ENCODE measurements at places on chromosomes 5 and 9. TPM values are rescaled to one million over a fixed set of nuclear protein-coding genes. Genes with fewer than 3 reads are reported as not detected.

GRCh38 chr5:83987513-83988292 is 267.0 kb upstream of the HAPLN1 start:
- no peak overlapping the region for H3K4me3 ChIP-seq
- no peaks in the 10 kb centered on the region for H3K27me3 ChIP-seq
- no peak for DNase-seq
- peaks cover 8% of the 10 kb centered on the region for H3K4me1 ChIP-seq
- no peak overlapping the region for H3K27ac ChIP-seq

DNA sequence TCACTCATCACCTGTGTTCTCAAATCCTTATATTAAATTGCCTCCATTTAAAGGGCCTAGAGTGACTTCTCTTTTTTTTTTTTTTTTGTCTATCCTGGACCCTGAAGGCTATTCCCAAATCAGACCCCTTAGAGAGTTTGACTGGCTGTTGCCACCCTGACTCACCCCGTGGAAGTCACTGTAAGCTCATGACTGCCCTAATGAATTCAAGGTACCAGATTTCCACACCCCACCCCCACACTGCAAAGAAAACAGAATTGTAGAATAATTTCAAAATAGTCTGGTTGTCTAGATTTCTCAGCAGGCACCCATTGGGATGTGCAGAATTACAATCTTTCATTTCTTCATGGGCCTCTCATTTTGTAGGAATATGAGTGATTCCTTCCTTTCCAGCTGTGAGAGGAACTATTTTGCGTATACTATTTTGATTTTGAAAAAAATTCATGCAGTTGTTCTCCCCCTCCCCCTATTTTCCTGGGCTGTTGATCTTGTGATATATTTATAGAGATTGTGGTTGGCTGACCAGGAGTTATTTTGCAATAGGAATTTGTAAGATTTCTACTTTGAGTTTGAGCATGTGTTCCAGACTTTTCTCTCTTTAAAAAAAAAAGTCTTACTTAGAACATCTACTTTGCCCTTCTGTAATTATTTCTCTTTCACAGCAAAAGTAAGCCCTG is 79.1 kb downstream of the ZNF618 start:
- no peaks in the 10 kb centered on the region for H3K36me3 ChIP-seq
- H3K4me1 ChIP-seq, result peaks cover 20% of the 10 kb centered on the region
- DNase-seq, result no peak
- peaks cover 5% of the 10 kb centered on the region for H3K27me3 ChIP-seq
- H3K27ac ChIP-seq, result no peak overlapping the region

GRCh38 chr5:68215898-68216244 is 315 bp downstream of the PIK3R1 start:
- peaks cover 6% of the 10 kb centered on the region for H3K27me3 ChIP-seq
- no peak for DNase-seq
- H3K4me1 ChIP-seq, result peaks cover 8% of the 10 kb centered on the region
- peaks cover 9% of the 10 kb centered on the region for H3K36me3 ChIP-seq
- H3K27ac ChIP-seq, result no peak overlapping the region
- peak overlapping the region; percentile 65 for H3K4me3 ChIP-seq

The HACD4 gene
- total RNA-seq, result 0.10 TPM

GRCh38 chr9:107667231-107668070 is 177.9 kb upstream of the KLF4 start:
- no peak overlapping the region for H3K4me3 ChIP-seq
- H3K27me3 ChIP-seq, result peaks cover 5% of the 10 kb centered on the region
- H3K4me1 ChIP-seq, result peaks cover 3% of the 10 kb centered on the region

The PDLIM4 gene
- total RNA-seq, result 81.6 TPM

The CDH9 gene
- total RNA-seq, result 3.6 TPM

The FOXD4 gene
- 0.76 TPM for total RNA-seq

The FOXD4L4 gene
- total RNA-seq, result 0.20 TPM

DNA sequence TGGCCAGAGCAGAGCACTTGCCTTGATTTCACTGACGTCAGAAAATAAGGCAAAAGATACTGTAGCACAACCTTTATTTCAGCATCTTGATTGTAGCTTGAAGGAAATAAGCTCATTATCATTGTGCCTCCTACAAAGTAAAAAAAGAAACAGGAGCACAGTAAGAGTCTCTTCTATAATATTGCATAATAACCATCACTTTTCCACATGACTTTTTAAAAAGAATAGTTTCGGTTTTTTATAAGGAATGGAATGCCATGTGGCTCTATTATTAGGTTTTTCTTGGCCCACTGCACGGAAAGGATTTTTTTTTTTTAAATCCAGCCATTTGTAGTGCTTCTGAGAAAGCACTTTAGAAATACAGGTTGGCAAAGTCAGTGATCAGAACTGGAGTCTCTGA is 655.3 kb downstream of the LRRC70 start:
- no peak overlapping the region for H3K27ac ChIP-seq
- no peak for DNase-seq
- H3K4me1 ChIP-seq, result no peaks in the 10 kb centered on the region
- H3K36me3 ChIP-seq, result no peaks in the 10 kb centered on the region
- no peaks in the 10 kb centered on the region for H3K27me3 ChIP-seq
- H3K4me3 ChIP-seq, result no peak overlapping the region

GRCh38 chr5:10275460-10275859 is 25.4 kb downstream of the CCT5 start:
- H3K4me3 ChIP-seq, result peak overlapping the region; percentile 5
- peaks cover 26% of the 10 kb centered on the region for H3K4me1 ChIP-seq
- peak overlapping the region; percentile 26 for H3K27ac ChIP-seq
- no peaks in the 10 kb centered on the region for H3K36me3 ChIP-seq
- DNase-seq, result no peak

DNA sequence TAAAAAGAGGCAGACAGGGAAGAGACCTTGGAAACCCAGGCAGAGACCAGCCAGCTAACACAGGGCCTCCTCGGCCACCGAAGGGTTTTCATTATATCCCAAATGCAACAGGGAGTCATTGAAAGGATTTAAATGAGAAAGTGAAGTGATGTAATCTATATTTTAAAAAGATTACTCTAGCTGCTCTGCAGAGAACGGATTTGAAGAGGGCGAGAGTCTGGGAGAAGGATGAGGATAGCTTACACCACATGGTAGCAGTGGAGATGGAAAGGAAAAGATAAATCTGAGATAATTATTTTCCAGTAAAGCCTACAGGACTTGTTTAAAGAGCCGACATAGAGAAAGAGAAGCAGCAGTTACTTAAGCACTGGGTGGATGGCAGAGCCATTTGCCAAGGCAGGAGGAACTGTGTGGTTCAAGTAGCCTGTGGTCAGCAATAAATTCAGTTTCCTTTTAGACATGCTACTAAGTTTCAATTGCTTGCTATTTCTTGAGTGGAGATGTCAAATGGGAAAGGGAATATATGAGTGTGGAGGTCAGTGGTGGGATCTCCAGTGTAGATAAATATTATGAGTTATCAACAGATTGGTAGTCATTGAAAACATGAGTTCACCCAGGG is 9.3 kb downstream of the FBN2 start:
- DNase-seq, result no peak
- no peak overlapping the region for H3K27ac ChIP-seq
- no peaks in the 10 kb centered on the region for H3K4me1 ChIP-seq
- no peak overlapping the region for H3K4me3 ChIP-seq

DNA sequence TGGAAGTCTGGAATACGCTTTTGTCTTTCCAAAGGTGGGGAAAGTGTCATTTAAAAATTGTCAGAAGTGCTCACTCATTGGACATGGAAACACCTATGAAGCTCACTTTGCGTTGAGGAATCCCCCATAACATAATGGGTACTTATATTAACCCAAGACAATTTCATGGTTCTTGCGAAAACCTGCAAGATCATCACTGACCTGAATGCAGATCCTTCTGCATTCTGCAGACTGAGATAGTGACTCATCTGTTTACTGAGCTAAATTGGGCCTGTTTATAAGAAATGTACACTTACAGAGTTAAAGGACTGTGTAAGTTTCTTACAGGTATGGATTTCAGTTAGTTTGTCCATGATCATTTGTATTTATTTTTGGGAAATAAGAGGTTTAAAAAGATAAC is 153.0 kb downstream of the HMHB1 start:
- no peaks in the 10 kb centered on the region for H3K36me3 ChIP-seq
- H3K4me3 ChIP-seq, result no peak overlapping the region
- H3K27ac ChIP-seq, result no peak overlapping the region
- H3K4me1 ChIP-seq, result no peaks in the 10 kb centered on the region

DNA sequence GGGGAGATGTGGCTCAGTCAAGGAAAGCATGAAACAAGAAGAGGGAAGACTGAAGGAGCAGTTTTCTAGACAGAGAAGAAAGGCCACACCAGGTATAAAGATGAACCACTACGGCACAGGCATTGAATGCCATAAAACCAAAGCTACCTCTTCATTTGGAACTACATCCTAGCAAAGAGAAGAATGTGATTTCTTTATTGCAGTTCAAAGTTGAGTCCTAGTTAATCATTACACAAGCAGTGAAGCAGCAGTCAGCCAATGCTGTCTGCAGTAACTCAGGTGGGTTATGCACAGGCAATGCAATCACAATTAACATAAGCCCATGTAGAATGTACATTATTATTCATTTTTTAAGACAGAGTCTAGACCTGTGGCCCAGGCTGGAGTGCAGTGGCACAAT is 21.7 kb upstream of the PCAT7 start:
- H3K4me1 ChIP-seq, result no peaks in the 10 kb centered on the region
- no peak for DNase-seq
- no peaks in the 10 kb centered on the region for H3K27me3 ChIP-seq
- H3K36me3 ChIP-seq, result no peaks in the 10 kb centered on the region
- no peak overlapping the region for H3K27ac ChIP-seq

The CDHR2 gene
- 0.29 TPM for total RNA-seq

DNA sequence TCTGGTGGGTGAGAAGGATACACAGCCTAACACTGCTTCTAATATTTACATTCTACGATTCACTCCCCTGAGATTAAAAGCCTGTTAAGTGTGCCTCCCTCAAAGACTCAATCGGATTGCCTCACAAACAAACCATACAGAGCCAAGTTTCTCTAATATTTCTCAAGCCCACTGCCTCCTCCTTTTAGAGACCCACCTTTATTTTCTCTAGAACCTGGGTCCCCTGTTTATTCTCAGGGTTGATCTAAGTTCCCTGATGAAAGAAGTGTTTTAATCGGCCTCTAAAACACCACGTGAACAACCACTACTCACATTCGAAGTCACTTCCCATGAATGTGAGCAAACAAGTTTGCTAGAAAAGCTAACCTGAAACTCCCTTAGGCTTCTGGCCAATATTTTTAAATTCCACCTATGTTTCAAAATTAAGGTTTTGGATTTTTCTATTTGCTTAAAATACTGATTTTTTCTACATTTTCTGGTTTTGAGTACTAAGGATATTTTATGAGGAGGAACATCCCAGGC is 76.5 kb downstream of the GLIS3 start:
- H3K36me3 ChIP-seq, result no peaks in the 10 kb centered on the region
- no peaks in the 10 kb centered on the region for H3K27me3 ChIP-seq
- no peak overlapping the region for H3K27ac ChIP-seq
- no peak for DNase-seq
- peaks cover 2% of the 10 kb centered on the region for H3K4me1 ChIP-seq

GRCh38 chr9:121073038-121073437 is 1.7 kb upstream of the CNTRL start:
- no peak overlapping the region for H3K27ac ChIP-seq
- peaks cover 8% of the 10 kb centered on the region for H3K36me3 ChIP-seq
- DNase-seq, result no peak
- H3K27me3 ChIP-seq, result peaks cover 17% of the 10 kb centered on the region

The LRRC14B gene
- not detected for total RNA-seq

DNA sequence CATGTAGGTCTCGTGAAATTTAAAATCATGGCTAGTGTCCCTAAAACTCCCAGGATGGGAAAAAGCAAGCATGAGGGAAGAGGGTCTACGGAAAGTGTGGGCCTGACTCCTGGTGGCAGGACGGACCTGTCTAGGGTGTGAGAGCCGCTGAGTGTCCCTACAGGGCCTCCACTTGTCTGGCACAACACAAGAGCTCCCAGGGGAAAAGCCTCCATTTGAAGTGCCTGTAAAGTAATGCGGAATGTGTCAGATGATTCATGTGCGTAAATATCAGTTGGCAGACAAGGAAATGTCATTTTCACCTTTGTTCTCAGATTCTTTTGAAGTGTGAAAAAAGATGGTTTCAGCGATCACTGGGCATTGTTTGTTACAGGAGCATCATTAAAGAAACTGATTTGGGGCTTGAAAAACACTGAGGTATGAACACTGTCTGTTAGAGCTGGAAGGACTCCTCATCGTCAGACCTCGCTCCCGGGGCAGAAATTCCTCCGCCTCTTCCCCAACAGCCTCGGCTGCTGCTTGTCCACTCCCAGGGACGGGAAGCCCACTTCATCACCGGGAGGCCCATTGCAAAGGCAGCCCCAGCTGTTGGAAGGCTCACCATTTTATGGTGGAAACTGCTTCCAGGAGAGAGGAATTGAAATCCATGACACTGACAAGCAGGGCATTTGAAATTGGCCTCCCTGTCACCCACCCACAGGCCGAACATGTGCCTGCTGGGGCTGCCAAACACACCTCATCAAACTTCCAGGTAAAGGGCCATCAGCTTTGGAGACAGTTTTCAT is 240.8 kb downstream of the FSTL4 start:
- no peak overlapping the region for H3K4me3 ChIP-seq
- H3K27ac ChIP-seq, result no peak overlapping the region
- H3K27me3 ChIP-seq, result peaks cover 2% of the 10 kb centered on the region

The SPINK13 gene
- total RNA-seq, result not detected

DNA sequence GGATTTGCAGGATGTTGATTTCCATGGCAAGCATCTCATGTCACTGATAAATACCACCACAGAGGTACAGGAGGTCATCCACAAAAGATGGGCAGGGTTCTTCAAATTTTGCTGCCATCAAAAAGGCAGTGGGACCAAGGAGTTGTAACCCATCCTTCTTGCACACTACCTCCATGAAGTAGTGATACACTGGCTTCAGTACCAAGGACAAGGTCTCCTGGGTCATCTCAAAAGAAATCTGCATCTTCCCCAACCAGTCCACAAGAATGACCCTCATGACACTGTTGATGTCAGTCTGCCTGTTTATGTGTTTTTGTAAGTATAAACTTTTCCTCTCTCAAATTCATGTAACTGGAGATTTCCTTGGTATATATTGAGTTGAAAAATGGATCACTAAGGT is 298.2 kb downstream of the CDH9 start:
- H3K27me3 ChIP-seq, result no peaks in the 10 kb centered on the region
- no peaks in the 10 kb centered on the region for H3K4me1 ChIP-seq
- DNase-seq, result no peak
- H3K36me3 ChIP-seq, result no peaks in the 10 kb centered on the region
- no peak overlapping the region for H3K27ac ChIP-seq

GRCh38 chr9:76424491-76424890 is 30.3 kb upstream of the RFK start:
- H3K27me3 ChIP-seq, result no peaks in the 10 kb centered on the region
- no peak overlapping the region for H3K4me3 ChIP-seq
- DNase-seq, result no peak
- no peaks in the 10 kb centered on the region for H3K36me3 ChIP-seq
- no peak overlapping the region for H3K27ac ChIP-seq
- H3K4me1 ChIP-seq, result no peaks in the 10 kb centered on the region

- no peak for DNase-seq
- H3K4me3 ChIP-seq, result no peak overlapping the region
- H3K27ac ChIP-seq, result no peak overlapping the region
Measured at GRCh38 chr5:62494772-62495171, 82.2 kb downstream of the IPO11 start.

- DNase-seq, result no peak
- no peaks in the 10 kb centered on the region for H3K36me3 ChIP-seq
Measured at GRCh38 chr9:124779368-124780059, 2.6 kb downstream of the OLFML2A start.

- no peak overlapping the region for H3K27ac ChIP-seq
- DNase-seq, result no peak
- no peaks in the 10 kb centered on the region for H3K4me1 ChIP-seq
- H3K36me3 ChIP-seq, result no peaks in the 10 kb centered on the region
Measured at GRCh38 chr5:33690374-33691135, 201.2 kb downstream of the ADAMTS12 start.

The PLAC8L1 gene
- total RNA-seq, result 2.2 TPM

The JMY gene
- 22.2 TPM for total RNA-seq

The TMEM8B gene
- 44.4 TPM for total RNA-seq
